CD4-positive, alpha-beta T cell treated with Interleukin-17A for 1 hour (primary cell): ENCODE measurements at places on chromosomes 4 and X.

DNA sequence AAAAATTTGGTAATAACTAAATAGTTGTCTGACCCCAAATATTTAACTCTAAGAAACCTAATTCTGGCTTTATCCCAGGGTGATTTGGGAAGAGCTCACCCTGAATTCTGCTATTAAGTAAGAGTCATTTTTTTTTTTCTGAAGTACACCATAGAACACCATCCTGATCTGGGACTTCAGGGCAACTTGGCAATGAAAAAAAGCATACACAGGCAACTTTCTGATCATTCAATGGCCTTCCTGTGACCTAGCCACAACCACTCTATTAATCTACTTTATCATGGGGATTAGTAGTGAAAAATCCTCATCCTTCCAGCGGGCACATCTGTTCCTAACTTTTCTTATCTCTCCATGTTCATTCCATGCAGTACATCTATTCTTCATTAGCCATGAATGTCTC is 333.2 kb upstream of the MAD2L1 start:
- no peak for DNase-seq

GRCh38 chr4:159358226-159358625 is 255.3 kb downstream of the RAPGEF2 start:
- no peak for DNase-seq

GRCh38 chr4:15809058-15809457 is 30.9 kb downstream of the CD38 start:
- peak; percentile 10 for DNase-seq

GRCh38 chr4:80276931-80277330 is 10.5 kb downstream of the FGF5 start:
- DNase-seq = no peak

DNA sequence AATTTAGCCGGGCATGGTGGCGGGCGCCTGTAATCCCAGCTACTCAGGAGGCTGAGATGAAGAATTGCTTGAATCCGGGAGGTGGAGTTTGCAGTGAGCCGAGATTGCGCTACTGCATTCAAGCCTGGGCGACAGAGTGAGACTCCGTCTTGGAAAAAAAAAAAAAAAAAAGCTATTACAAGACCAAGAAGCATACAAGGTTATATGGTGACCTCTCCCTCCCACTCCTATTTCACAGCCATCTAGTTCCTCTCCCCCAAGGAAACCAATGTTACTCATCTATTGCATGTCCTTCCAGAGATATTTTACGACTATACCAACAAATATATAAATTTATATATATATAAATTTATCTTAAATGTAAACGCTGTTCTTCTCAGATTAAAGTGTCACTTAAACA is 3.2 kb downstream of the SLC9A7 start:
- DNase-seq = no peak
